ENCODE measurements at places on chromosomes 16 and 17.

DNA sequence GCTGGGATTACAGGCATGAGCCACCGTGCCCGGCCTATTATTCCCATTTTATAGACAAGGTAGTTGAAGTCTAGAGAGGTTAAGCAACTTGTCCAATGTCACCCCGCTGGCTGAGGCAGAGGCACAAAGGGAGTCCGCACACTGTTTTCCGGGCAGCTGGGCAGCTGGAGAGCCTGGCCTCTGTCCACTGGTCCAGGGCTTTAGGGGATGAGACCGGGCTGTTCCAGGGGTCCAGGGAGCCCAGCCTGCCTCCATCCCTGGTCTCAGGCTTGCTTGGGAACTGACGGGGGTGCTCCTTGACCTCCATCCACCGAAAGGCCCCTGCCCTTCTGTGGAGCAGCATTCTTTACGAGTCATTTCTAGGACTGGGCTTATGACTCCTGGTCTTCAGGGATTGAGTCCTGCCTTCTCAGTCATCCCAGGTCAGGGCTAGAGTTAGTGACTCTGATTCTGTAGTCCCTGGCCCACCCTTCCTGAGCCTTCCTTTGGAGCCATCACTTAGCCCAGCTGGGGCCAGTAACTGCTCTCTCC, 37.5 kb downstream of the SOCS3 start:
- no peak for DNase-seq

- DNase-seq = no peak
Measured at GRCh38 chr17:36901506-36901905, 35.8 kb upstream of the LHX1 start.

GRCh38 chr17:36653374-36653773, 52.0 kb downstream of the MRM1 start:
- no peak for DNase-seq

GRCh38 chr17:7439462-7440112, at the start of gene FGF11:
FGF11 (plus strand) TSS chr17:7439512; CDS start chr17:7439621, 109 bp downstream.
- no peak for DNase-seq

- DNase-seq = no peak
Measured at GRCh38 chr17:1796800-1797199, 32.9 kb downstream of the SMYD4 start.

DNA sequence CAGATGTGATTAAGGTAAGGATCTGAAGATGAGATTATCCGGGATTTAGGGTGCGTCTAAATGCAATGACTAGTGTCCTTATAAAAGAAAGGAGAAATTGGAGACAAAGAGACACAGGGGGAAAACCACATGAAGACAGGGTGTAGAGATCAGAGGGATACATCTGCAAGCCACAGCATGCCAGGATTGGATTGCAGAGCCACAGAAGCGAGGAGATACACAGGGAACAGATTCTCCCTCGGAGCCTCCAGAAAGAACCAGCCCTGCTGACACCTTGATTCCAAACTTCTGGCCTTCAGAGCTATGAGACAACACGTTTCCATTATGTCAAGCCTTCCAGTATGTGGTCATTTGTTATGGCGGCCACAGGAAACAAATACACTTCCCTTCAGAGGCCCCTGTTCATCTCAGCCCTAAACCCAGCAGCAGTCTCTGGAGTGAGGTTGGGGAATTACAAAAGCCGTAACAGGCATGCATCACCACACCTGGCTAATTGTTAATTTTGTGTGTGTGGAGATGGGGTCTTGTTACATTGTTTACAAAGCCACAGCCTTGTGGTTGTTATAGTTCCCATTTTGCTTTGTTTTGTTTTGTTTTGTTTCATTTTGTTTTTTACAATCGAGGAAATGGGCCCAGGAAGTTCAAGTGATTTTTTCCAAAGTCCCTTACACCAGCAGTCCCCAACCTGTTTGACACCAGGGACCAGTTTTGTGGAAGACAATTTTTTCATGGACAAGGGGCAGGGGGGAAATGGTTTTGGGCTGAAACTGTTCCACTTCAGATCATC, 51.6 kb upstream of the LYRM9 start:
- DNase-seq = no peak

GRCh38 chr17:13865650-13866049, 203.7 kb upstream of the COX10 start:
- DNase-seq = no peak

DNA sequence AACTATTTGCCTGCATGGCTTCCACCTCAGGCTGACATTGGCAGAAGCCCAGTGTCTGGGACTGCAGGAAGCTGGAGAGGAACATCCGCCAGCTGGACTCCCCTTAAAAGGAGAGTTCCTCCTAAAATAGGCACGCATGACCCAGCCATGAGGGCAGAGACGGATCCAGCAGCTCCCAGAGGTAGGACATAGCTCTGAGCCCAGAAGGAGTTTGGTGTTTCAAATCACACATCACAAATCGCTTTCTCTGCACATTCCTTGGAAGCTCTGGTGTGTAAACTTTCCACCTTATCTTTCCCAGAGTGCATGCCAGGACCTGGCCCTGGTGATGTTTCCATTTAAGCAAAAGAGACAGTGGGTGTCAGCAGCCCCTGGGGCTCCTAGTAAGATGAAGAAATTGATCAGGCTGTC, 231.1 kb upstream of the CDH5 start:
- DNase-seq = no peak

GRCh38 chr17:34178092-34178491, 77.0 kb upstream of the CCL2 start:
- DNase-seq = no peak

DNA sequence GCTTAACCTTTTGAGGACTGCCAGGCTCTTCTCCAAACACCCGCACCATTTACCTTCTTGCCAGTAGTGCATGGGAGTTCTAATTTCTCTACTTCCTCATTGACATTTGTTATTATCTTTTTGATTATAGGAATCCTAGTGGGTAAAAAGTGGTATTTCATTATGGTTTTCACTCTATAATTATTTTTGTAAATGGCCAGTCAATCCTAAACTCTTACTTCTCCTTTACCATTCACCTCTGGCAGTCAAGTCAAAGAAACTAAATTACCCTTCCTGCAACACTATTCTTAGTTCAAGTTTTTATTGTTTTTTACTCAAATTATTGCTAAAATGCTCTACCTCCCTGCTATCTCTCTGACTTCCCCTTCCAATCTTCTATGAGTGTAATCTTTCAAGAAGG, 29.8 kb upstream of the ANKFY1 start:
- no peak for DNase-seq

- DNase-seq = no peak
Measured at GRCh38 chr16:4572715-4573114, 16.6 kb downstream of the C16orf96 start.

- no peak for DNase-seq
Measured at GRCh38 chr17:50353600-50354195, 7.8 kb downstream of the XYLT2 start.

DNA sequence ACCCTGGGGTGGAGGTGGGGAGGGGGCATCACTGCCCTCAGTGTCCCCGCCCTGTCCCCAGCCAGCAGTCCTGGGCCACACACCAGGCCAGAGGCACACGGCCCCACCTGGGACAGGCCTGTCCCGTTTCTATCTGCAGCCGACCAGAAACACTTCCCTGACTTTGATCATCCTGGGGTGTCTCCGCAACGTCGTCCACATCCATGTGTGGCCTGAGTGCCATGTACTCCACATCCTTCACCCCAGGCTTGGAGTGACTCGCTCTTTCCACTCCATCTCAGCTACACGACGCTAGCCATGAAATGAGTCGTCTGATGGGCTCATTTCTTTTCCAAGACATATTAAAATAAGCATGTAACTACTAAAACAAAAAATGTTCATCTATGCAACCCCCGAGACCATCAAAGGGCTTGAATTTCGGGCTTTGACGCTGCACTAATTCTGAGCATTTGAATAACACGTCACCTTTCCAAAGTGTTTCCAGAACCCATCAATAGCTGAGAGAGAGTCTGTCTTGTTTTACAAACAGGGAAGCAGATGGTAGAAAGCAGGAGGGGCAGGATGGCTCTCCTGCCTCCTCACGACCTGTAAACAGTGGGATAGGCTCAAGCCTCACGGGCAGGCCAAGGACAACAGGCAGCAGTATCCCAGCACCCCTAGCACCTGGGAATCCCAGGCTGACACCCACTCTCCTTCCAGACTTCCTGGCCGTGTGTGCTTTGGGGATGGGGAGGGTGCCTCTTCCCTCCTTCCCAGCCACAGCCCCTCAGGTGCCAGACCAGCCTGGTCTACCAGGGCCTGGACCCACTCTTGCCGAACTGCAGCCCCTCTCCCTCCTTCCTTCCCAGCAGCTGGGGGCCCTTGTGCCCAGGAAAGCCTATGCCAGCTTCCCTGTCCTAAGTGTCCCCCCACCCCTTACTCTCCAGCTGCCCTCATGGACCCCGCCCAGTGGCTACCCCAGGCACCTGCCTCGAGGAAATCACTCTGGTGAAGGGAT, 20.0 kb upstream of the RASD1 start:
- no peak for DNase-seq

DNA sequence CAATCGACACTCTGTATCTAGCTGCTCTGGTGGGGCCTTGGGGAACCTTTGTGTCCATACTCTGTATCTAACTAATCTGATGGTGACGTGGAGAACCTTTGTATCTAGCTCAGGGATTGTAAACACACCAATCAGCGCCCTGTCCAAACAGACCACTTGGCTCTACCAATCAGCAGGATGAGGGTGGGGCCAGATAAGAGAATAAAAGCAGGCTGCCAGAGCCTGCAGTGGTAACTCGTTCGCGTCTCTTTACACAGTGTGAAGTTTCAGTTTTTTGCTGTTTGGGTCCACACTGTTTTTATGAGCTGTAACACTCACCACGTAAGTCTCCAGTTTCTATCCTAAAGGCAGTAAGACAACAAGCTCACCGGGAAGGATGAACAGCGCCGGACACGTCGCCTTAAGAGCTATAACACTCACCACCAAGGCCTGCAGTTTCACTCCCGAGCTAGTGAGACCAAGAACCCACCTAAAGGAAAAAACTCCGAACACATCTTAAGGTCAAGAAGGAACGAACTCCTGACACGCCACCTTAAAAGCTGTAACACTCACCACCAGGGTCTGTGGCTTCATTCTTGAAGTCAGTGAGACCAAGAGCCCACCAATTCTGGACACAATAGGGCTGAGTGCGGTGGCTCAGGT, 64.6 kb downstream of the KPNA2 start:
- DNase-seq = no peak

GRCh38 chr17:17422641-17423040, 54.2 kb upstream of the MED9 start:
- DNase-seq = no peak

DNA sequence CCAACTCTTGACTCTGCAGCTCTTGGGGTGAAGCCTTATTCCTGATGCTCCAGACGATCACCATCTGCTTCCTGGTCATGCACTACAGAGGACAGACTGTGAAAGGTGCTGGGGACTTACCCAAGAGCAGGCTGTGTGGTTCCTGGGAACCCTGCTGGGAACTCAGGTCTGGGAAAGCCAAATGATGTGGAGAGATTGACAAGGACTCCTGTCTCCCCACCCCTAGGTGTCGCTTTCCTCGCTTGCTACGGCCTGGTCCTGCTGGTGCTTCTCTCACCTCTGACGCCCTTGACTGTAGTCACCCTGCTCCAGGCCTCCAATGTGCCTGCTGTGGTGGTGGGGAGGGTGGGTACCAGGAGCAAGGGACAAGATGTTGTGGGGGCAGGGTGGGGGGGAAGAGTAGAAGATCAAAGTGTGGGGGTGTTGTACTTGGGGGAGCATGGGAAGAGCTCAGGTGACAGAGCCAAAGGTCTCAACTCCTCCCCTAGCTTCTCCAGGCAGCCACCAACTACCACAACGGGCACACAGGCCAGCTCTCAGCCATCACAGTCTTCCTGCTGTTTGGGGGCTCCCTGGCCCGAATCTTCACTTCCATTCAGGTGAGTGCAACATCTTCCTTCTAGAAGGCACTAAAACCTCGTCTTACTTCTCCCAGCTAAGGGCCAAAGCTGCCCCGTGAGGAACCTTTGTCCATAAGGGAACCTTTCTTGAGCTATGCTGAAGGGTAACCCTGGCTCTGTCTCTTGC, 3.0 kb downstream of the SOX15 start:
- DNase-seq = no peak

DNA sequence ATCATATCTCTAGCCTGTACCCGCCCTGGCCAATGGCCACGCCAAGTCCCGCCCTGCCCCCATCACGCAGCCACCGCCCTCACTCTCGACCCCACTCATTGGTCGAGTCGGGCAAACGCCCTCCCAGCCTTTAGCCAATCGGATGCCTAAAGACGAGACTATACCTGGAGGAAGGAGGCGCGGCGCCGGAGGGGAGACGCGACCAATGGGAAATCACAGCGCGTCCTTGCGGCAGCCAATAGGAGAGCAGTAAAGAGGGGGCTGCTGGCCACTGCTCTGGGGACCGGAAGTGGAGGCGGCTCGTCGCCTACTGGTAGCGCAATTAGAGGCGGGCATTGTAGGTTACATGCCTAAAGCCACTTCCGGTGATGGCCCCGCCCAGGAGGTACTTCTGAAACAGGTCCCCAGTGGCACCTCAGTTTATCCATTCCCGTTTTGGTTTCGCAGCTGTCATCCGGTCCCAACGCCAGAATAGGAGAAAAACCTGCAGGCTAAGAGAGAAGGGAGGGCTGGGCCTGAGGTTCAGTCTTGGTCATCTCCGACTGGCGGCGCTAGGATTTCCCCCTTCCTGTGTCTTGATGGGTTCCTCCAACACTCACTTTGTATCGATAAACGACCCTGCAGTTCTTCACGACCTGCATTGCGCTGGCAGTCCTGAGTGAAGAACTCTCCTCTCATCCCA, 3.6 kb upstream of the MTMR4 start:
- DNase-seq = peak; percentile 100

- peak; percentile 29 for DNase-seq
Measured at GRCh38 chr17:40347319-40348135, 17.0 kb downstream of the GJD3 start.

DNA sequence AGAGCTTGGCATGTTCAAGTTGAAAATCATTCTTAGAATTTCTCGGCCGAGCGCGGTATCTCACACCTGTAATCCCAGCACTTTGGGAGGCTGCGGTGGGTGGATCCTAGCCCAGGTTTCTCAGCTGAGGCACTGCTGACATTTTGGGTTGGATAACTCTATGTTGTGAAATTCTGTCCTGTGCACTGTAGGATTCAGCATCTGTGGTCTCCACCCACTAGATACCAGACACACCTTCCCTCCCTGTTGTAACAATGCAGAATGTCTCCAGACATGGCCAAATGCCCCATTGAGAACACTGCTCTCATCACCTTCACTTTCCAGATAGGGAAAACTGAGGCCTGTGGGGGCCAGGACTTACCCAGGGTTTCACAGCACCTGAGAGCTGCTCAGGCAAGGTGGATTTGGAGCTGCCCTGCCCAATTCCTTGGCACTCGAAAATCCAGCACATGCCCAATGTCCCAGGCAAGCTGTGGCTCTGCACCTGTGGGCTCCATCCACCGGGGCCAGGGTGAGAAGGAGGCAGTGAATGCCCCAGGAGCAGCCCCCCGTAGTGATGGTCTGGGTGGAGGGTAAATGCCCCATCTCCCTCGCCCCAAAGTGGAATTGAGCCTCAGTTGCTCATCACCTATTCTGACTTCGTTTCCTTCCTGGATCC, 20.2 kb upstream of the TVP23A start:
- DNase-seq = no peak

- DNase-seq = no peak
Measured at GRCh38 chr17:59811209-59811608, 81.5 kb downstream of the TUBD1 start.

DNA sequence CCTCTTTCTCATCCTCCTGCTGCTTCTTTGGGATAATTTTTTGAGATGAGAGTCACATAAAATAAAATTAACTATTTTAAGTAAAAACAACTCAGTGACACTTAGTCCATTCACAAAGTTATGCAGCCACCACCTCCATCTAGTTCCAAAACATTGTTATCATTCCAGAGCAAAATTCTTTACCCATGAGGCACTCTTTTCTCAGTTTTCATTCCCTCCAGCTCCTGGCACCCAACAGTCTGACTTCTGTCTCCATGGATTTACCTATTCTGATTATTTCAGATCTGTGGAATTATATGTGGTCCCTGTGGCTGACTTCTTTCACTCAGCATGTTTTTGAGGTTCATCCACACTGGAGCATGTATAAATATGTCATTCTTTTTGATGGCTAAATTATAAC, 239.9 kb upstream of the DYNLRB2 start:
- no peak for DNase-seq

All from anterior cingulate cortex (tissue), 58 donors.